ENCODE measurements at places on chromosomes 12 and 14.

- DNase-seq: no peak
Measured at GRCh38 chr14:58733451-58734208, 95.9 kb downstream of the DACT1 start.

GRCh38 chr14:61213191-61213621 is 67.9 kb downstream of the TMEM30B start:
- DNase-seq: no peak

DNA sequence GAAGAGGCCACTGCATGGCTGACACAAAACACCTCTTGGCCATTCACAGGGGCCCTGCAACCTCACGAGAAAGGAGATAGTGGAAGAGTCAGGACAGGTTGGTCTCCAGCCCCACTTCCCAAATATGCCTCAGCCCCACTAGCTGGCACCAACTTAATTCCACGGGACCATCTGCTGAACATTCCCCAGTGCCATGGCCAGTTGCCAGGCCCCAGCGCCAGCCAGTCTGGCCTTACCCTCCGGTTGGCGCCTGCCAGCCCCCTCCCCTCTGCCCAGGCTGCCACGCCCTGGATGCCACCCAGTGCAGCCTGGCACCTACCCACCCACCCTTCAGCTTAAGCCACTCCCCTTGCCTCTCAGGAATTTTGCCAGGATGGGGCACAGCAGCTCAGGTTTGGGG is 21.2 kb upstream of the HSPB8 start:
- DNase-seq: no peak

DNA sequence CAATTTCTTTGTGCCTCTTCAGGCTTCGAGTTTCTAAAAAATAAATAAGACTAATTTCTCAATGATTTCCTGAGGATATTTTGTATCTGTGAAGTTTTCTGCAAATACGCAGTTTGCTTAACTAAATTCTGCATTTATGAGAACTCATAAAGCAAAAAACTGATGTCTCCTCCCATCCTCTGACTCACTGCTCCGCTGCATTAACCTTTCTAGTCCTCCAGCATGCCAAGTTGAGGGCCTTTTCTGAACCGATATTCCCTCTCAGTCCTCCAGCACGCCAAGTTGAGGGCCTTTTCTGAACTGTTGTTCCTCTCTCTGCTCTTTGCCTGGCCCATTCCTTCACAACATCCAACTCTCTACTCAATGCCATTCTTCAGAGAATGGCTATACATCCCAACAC is 3.2 kb downstream of the IPO8 start:
- DNase-seq: no peak

DNA sequence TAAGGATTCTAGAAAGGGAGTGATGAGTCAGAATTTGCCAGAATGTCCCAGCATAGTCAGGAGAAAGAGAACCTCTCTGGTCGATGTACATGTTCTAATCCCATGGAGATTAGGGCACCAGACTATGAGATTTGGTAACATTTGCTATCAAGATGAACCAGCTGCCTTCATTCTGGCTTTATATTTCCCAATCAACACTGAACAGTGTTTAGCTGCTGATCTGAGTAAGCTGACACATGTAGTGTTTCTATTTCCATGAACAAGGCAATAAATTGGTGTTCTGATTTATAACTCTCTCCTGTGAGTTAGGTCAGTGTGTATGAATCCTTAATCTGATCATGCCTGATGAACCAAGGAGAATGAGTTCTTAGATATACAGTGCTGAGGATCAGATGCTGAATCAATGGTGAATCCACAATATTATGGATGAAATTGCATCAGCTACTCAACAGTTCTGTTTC is 158.0 kb upstream of the AMIGO2 start:
- DNase-seq: no peak

DNA sequence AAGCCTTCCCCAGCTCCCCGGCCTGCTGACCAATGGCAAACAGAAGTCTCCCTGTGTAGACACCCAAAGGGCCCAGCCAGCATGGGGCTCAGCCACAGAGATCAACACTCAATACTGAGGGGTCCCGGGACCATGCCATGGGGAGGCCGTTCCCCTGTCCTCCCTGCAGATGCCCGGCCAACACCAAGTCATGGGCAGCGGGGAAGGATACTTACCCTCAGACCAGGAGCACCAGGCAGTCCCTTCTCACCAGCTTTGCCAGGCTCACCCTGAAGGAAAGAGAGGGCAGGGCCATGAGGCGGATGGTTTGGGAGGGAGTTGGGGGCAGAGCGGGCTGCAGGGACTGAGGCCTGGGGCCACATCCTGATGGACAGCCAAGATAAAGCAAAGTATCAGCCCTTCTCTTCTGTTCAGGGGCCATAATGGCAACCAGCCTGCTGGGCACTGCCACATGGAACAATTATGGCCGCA is 19.9 kb downstream of the COL2A1 start:
- no peak for DNase-seq

DNA sequence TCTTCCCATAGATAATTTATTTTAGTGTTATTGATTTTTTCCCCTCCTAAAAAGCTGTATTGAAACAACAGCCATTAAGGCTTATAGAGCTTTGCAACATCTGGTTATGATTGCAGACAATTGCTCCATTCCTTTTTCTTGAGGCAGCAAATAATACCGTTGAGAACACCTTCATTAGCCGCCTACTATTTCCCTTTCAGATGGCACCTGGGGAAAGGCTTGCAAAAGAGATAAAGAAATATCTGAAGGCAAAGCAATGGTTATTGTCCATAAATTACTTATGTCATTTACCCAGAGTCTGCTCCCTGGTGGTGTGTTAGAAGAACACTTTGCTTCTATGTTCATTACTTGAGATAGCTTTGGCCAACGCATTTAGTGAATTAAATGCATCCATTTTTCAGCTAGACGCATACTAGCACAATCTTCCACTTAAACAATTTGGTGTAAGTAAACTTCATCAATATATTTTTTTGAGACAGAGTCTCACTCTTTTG is 377.8 kb downstream of the KCNH5 start:
- DNase-seq: no peak

GRCh38 chr14:99930420-99931274 is 134.6 kb upstream of the EVL start:
- no peak for DNase-seq

DNA sequence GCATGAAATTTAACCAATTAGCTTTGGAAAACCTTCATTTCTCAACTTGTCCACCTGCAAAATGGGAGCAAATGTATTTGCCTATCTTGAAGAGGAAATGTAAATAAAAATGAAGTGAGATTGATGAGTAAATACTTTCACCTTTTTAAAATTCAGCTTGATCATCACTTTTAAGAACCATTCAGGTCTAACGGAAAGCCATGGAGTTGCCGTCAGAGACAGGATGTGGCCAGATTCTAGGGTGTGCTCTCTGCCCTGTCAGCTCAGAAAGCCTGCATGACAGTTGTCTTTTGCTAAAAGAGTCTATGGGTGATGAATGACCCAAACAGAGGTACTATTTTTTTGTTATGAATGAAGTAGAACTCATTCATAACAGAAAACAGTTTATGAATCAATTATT is 104.3 kb upstream of the SLC35F4 start:
- DNase-seq: no peak

- no peak for DNase-seq
Measured at GRCh38 chr14:56176530-56176929, 58.3 kb downstream of the PELI2 start.

DNA sequence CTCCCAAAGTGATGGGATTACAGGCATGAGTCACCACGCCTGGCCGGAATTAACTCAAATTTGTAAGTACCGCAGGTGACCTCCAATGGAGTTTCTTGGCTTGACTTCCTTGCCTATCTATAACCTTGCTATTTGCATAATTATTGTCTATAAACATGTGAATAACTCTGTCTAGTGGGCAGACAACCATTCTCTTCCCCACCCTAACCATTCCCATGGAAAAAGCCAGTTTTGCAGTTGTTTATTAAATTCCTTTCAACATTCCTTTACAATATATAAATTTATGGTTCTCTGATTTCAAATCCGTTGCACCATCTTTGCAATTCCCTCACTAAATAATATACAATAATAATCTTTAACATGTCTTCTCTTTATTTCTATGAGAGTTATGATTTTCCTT is 61.0 kb upstream of the ZDHHC17 start:
- DNase-seq: no peak

DNA sequence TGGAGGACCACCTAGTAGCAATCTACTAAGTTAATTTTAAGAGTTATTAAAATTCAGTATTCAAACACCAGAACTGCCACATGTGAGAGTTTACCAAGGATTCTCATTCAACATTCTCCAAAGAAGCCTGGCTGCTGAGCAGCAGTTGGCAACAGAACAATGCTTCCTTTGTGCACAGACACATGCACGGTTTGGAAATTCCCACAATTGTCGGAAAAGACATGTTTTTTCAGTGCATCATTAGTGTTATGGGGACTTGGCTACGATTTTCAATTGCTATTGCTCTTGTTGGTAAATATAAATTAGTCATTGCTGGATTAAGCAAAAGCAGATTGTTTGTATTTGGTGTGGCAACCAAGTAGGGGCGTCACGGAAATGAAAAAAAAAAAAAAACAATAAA is 22.2 kb downstream of the ST8SIA1 start:
- no peak for DNase-seq

GRCh38 chr14:102234331-102235264 is 70.4 kb downstream of the MOK start:
- DNase-seq: no peak

GRCh38 chr14:61404637-61405036 is 83.3 kb downstream of the PRKCH start:
- no peak for DNase-seq

GRCh38 chr12:29562110-29562804 is 64.8 kb upstream of the OVCH1 start:
- no peak for DNase-seq

DNA sequence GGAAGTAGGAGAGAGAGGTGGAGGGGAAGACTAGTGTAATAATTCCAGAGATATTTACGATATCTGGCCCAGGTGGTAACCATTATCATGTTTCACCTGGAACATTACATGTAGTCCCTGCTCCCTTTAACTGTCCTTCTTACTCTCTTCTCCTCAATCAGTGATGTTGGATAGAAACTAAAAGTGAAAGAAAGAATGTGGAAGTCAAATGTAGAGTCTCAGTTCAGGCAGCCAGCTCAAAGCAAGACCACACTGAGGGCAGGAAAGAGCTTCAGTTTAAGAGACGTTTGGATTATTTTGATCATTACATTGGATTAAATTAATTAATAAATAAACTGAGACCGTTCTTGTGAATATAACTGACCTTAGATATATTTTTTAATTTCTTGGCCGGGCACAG is 594.4 kb downstream of the FLRT2 start:
- DNase-seq: no peak

DNA sequence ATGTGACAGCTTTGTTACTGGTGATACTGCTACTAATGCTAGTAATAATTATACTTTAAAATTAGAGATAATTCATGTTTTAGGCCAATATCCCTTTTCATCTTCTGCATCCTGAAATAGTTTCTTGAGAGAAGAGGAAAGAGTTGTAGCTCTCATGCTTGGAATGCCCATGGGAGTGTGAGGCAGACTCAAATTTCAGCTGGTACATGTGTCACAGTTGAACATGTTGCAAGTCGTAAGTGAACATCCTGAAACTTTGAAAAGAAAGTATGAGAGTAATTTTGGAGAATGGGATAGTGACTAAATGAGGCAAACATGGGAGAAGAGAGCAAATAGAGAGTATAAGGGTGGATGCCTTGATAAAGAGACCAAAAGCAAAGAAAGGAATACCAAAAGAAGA is 168.0 kb downstream of the TMTC3 start:
- no peak for DNase-seq

- DNase-seq: peak; percentile 29
Measured at GRCh38 chr12:120625557-120626419, 14.6 kb upstream of the CABP1 start.

- DNase-seq: no peak
Measured at GRCh38 chr12:112401054-112401453, 8.4 kb downstream of the RPL6 start.

DNA sequence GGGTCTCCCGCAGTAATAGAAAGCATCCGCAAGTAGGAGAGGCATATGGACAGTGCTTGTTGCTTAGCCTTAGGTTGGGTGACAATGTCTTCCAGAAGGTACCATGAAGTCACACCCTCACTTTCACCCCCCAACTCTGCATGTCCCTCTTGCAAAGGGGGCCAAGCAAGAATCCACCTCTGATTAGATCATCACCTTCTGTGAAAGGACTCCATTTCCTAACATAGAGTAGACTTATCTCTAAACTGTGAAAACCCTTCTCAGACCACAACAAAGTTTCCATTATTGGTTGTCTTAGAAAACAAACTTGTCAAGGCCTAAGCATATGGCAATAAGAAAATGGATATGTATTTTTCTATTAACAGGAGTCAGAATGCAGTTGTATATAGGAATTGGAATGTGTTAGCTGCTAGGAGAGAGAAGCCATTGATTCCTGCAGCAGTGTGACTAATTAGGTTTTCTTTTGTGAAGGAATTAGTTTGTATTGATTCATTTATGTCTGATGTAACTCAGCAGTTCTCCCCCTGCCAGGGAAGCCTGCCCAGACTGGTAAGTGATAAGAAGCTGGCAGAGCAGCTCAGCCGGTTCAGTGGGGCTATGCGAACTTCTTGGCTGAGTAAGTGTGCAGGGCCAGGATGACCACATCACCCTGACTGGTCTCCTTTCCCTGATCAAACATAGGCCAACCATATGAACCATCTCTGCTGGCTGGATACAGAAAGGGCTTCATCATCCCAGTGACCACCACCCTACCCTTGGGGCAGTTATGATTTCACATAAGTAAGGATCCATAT is 107.3 kb upstream of the CCDC196 start:
- DNase-seq: no peak

DNA sequence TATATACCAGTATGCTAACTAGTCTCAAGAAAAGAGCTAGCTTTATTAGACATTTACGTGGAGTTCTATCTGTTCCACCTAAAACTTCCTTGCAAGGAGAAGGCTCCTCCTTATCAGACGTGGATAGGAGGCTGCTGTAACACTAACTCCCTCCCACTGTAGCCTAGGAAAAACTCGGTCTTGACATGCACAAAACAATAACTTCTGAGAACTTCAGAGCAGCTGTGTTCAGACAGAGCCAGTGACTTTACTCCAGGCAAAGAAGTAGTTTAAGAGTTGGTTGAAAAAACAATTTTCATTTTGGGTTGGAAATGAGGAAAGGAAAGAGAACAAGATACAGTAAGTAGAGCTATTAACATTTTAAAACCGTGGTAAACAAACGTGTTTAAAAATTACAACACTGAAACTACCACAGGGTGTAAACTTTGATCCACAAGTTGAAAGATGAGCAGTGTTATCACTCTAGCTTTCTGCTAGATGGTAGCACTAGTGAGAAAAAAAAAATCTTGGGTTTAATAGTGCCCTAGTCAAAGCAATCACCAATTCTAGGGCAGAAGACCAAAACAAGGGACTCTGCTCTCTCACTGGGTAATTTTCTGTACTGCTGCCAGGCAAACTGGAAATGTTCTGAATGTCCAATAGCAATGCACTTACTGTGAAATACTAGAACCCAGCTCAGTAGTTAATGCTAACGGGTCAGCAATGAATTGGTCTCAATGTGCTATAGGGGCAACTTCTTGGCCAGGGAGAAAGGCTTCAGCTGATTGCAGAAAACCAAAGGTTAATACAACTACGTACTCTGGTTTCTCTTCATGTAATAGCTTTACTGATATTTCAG is 2.4 kb downstream of the ATF7 start:
- DNase-seq: no peak

- DNase-seq: no peak
Measured at GRCh38 chr12:18895946-18896345, 158.0 kb downstream of the CAPZA3 start.
